ENCODE measurements at places on chromosomes 3 and 15.
A peak's percentile ranks its signal among the peaks of the same experiment; 100 is the strongest.

GRCh38 chr3:71690341-71690841, 34.8 kb downstream of the EIF4E3 start:
- no peak for DNase-seq

- no peak for DNase-seq
Measured at GRCh38 chr15:22808761-22809280, 22.4 kb downstream of the NIPA1 start.

GRCh38 chr3:65029130-65029529, 341.3 kb upstream of the ADAMTS9 start:
- DNase-seq = no peak

DNA sequence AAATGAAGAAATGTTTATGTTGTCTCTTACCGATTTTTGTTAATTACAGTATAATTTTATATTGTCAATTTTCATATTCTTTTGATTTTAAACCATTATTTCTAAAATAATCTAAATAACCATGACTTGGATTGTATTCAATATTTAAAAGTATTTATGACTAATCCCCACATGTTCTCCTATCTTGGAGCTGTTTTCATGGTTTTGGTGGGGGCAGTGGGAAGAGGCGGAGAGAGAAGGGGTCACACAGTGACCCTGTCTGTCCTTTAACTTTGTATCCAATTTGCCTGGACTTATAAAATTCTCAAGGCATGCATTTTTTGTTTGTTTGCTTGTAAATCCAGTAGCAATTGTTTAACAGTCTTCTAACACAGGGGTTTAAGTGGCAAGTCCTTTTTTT, 407.4 kb downstream of the NTRK3 start:
- no peak for DNase-seq

DNA sequence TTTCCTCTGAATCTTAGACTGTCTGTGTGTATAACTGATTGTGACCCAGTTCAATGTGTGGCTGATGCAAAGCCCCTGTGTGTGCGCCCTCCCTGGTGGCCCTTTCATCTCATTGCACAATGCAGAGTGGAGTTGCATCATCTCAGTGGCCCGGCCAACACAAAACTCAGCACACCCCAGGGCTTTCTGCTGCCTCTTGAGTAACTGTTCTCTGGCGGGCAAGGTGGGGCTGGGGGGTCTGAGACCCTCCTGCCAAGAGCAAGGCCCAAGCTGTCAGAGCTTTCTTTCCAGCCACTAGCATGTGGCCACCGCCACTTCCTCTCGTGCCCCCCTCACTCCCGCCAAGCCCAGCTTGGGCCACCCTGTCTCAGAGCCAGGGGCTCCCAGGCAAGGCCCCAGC, 80.7 kb upstream of the ALDH1L1 start:
- peak; percentile 8 for DNase-seq

DNA sequence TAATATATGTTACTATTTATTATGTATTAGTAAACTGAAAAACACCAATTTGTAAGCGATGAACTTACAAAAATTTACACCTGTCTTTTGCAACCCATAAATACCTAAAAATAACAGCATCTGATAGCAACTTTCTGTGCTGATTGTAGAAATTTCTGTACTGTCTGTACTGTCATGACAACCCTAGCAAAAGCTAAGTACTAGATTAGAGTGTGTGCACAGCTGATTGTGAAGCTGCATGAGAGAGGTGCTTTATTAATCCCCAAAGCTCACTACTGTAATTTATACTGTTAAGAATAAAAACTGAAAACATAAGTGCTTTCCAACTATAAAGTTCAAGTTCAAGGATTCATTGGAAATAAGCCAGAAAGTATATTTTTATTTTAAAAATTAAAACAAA, 815 bp downstream of the BCL2A1 start:
- DNase-seq = no peak

- DNase-seq = no peak
Measured at GRCh38 chr15:34892963-34893591, 76.5 kb downstream of the AQR start.

DNA sequence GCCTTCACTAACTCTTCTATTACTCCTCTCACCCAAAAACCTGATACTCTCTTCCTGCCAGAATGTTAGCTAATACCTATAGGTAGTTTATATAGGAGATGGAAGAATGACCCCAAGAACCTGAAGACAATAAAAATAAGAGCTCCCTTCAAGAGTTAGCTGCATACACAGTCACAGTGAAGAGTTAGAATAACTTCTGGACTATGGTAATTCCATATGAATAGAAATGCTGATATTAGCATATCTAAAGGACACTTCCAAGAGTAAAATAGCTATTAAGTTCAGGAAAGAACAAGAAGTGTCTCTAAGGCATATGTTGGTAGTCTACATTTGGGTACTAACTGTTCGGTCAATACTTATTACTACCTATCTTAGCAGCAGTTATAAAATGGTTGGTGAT, 134.2 kb downstream of the VGLL3 start:
- no peak for DNase-seq

DNA sequence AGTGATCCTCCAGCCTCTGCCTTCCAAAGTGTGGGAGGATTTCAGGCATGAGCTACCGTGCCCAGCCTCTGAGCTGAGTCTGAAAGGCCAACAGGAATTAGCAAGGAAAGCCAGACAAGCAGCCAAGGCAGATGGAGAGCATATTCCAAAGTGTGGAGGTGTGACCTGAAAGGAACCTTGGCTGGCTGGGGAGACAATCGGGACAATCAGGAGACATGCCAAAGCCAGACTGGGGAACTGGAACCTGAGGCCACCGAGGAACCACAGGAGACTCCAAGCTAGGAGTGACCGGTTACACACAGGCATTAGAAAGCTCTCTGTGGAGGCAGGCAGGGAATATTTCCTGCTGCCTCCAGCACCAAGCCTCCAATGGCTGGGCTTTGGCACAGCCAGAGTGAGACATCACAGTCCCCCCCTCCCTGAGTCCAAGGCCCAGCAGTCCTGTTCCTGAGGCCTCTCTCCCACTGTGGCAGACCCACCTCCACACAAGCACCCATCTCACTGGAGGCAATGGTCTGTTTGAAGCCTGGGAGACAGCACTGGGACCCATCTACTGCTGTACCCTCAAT, 4.5 kb upstream of the C15orf39 start:
- no peak for DNase-seq

DNA sequence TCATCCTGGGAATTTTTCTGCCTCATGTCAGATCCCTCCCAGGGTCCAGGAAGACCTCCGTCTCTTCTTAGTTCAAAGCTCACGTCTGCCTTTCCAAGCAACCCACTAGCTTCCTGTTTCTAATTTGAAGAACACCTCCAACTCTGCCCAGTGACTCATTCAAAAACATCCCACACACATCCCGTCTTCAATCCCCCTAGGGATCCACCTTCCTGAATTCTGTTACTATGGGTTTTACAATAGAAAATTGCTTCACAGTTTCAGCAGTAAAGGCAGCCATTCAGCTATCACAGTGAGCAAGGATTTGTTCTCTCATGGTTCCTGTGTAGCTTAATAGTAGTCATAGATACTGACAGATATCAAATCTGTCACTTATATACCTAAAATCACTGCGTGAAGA, 308.3 kb upstream of the CCDC54 start:
- DNase-seq = no peak

GRCh38 chr3:13004376-13004775, 68.9 kb downstream of the IQSEC1 start:
- DNase-seq = no peak

DNA sequence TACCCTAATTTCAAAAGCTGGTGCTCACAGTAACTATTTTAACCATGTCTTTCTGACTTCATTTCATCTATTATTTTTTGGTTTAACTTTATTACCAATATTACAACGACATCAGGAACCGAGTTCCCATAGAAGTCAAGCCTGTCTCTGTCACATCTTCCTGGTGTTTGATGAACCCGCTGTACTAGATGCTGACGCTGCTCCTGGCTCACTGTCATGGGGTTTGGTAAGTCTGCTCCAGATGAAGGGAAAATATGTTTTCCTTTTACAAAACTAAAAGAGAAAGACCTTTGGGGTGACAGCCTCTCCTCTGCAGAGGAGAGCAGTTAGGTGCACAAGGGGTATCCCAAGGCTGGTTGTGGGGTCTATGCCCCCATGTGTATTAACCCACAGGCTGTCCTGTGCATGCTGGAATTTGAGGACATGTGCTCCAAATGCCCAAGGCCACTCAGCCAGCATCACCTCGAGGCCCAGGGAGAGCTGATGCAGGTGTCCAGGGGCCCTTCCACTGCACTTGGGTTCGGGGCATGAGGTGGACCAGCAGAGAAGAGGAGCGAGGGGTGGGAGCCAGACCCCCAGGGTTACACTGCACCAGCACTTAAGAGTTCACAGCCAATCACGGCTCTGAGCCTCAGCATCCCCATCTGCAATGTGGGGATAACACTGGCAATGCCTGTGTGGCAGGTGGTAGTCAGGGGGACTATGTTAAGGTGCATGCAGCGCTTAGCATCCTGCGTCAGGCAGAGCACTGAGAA, 62.2 kb downstream of the ATP10A start:
- no peak for DNase-seq

DNA sequence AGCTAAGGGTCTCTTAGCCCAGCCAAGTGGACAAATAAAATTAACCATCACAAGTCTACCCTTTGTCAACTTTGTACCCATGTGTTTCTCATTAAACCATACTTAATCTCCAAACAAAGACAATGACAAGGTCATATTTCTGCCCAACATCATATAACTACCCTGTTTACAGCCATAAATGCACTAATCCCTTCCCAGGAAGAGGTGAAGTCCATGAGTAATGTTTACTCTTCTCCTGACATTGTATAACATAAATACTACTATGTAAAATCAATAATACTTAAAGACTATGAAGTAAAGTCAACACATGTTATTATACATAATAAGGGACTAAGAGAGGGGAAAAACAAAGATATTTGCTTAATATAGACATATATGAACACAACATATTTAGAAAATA, 38.5 kb upstream of the FAN1 start:
- DNase-seq = no peak

DNA sequence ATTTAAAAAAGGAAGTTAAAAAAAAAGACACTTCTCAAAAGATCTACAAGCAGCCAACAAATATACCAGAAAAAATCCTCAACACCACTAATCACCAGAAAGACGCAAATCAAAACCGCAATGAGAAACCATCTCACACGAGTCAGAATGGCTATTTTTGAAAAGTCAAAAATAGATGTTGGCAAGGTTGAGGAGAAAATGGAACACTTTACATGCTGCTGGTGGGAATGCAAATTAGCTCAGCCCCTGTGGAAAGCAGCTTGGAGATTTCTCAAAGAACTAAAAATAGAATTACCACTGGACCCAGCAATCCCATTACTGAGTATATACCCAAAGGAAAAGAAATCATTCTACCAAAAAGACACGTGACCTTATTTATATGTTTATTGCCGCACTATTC, 574.7 kb upstream of the ADAMTS9 start:
- no peak for DNase-seq

- no peak for DNase-seq
Measured at GRCh38 chr3:138401834-138402233, 32.6 kb upstream of the ESYT3 start.

DNA sequence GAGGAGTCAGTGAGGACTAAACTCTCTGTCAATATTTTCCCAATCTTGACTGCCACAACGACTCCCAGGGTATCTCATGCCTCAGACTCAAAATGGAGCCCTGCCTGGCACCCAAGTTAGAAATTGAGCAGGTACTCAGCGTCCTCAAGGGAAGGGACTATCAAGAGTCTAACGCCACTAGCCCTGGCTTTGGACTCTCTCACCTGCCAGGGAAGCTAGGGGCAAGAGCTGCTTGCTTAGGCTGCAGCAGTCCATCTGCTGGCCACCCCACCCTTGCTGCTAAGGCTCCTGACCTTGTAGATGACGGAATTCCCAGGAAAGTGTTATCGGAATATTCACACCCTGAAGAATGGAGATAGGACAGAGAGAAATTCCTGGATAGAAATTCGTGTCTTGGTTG, 33.0 kb downstream of the ZIC4 start:
- no peak for DNase-seq

GRCh38 chr15:50778086-50778485, 12.6 kb upstream of the SPPL2A start:
- peak; percentile 19 for DNase-seq

DNA sequence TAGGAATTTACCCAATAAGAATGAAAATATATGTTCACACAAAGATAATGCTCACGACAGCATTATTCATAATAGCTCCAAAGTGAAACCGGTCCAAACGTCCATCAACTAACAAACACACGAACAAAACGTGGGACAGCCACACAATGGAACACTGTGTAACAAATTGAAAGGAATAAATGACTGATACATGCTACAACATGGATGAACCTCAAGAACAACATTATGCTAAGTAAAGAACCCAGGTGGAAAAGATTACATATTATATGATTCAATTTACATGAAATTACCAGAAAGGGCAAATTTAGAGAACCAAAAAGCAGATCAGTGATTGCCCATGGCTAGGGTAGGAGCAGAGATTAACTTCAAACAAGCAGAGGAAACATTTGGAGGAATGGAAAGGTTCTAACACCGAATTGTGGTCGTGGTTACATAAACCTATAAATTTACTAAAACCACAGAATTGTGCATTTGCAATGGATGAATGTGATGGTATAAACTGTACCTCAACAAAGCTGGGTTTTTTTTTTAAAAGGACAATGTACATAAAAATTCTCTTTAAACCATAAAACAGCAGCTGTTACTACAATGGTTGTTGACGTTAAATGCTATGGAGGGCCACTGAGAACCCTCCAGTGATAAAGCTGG, 76.3 kb downstream of the XXYLT1 start:
- no peak for DNase-seq

GRCh38 chr3:161576311-161576710, 79.7 kb downstream of the OTOL1 start:
- no peak for DNase-seq

DNA sequence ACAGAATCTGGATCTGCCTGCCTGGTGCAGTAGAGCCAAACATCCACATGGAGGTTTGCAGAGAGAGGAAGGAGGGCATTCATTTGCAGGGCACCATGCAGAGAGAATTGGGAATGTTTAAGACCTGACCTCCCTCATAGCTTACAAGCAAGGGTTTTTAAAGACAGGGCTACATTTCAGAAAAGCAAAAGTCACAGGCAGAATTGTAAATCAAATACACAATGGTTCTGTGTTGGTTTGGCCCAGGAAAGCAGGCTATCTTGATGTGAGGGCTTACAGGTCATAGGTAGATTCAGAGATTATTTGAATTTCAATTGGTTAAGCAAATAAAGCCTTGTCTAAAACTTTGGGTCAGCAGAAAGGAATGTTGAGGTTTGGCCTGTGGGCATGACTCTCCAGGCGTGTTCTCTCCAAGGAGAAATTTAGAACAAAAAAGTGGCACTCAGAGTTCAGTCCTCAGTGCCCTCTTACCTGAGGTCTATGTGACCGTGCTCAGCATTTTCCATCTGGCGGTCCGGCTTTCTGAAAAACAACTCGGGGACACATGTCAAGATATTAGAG, 91.5 kb downstream of the CD47 start:
- DNase-seq = peak; percentile 52

GRCh38 chr3:180680097-180680430, 775 bp upstream of the CCDC39 start:
- no peak for DNase-seq

Data from trophoblast cell (in vitro differentiated cells and primary cell).